Stimulated activated CD4-positive, alpha-beta T cell treated with anti-CD3 and anti-CD28 coated beads, Interleukin-15, amount 100 ng/mL, for 1 hour (primary cell): ENCODE measurements at places on chromosomes 4 and X.

- no peak for DNase-seq
Observed at GRCh38 chr4:151202851-151203455, 74.0 kb upstream of the PRSS48 start.

DNA sequence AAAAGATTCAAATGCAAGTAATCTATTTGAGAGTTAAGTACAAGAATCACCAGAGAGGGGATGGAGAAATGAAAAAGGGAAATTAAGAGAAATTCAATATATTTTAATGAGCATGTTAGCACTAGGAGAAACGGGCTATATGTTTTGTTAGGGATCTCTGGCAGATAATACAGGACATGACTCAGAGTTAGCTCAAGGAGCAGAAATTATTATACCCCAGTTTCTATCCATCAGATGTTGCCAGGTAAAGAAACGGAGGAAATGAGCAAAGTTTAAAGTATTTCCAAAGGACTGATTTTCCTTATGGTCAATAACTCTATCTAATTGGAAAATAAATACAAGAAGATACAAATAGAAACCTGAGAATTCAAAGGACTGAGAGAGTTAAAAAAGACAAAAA is 867.6 kb downstream of the TRAM1L1 start:
- DNase-seq = no peak

DNA sequence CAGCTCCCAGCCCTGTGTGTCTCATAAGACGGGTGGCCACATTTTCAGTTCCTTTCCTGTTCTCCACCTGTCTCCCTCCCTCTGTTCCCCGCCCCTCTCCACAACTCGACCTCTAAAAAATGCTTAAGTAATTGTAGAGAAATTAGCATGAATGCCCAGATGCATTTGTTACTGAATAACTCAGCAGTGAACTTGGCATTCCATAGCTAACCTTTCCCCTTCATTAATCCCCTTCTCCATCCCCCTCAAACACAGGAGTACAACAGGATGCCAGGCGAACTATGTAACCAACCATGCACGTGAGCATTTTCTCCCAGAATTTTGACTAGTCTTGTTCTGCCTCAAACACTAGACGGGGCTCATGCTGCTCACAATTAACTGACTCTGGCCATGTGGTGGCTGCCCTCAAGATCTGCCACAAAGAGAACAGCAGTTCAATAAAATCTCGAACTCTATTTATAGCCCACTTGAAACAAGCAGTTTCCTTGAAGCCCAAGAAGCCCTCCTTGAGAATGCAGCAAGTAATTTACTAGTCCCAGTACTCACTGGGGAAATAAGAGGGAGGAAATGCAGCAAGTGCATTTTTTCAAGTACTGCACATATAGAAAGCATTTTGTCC is 351.2 kb downstream of the ARHGAP24 start:
- DNase-seq = no peak

DNA sequence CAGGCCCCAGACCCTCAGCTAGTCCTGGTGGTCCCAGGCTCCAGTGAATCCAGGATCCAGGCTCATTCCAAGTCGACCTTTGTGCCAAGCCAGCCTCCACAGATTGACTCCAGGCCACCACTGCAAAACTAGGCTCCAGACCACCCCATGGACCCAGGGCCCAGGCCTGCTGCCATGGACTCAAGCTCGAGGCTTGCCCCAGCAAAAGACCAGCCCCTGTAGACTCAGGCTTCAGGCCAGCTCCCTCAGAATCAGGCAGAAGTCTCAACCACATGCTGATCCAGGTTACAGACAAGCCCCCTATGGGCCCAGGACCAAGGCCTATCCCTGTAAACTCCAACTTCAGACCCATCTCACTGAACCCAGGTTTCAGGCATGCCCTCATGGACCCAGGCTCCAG is 692.4 kb downstream of the PCDH19 start:
- DNase-seq = no peak

DNA sequence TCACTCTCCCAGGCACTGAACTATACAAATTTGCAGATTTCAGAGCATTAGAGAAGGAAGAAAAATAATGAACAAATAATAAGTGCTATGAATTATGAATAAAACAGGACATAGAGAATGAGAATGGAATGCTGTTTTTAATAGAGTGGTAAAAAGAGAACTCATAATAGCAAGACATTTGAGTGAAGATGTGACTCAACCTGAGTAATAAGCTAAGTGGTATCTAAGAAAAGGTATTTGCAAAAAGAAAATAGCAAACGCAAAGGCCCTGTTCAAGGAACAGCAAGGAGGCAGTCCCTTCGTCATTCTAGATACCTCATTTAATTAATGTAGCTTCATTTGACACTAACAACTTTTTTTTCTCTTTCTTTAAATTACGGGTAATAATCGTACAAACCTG is 1910.0 kb upstream of the TENM3 start:
- no peak for DNase-seq

DNA sequence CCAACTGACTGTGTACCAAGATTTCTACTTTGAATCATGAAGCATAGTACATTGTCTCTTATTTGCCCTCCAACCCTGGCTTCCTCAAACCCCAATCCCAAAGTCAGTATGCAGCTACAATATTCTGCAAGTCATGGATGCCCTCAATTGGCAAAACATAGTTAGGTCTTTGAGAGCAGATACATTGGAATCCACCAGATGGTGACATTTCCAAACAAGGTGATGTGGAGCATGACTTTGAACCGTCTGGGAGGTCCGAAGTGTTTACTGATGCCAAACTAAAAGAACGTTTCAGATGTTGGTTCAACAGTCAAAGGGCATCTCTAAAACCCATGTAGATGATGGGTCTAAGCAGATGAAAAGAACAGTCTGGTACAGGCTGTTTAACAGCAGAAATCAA is 43.7 kb upstream of the FRMD7 start:
- DNase-seq = no peak

DNA sequence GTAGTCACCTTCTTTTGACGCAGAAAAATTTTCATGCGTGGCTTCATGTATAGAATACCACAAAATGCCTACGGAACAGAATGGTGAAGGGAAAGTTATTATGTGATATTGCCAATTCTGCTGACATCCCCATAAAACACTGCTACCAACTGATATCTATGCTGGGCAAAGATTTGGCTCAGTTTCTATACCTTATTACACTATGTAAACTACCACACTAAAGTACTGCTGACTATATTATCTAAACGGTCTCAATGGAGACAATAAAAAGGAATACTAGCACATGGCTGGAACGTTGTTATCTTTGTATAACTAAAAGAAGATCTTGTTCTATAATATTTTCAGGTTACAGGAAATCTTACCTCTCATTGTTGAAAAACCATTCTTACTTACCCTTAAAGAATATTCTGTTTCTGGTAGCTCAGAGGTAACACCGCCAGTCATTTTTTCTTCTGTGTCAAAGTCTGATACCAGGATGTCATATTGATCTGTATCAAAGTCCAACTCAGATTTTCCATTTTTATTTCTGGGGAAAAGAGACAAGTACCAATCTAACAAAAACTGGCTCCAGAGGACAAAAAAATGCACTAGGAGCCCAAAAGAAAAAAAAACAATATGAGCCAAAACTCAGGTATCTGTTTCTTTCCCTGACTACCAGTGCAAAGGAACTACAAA is 18.9 kb downstream of the MORC4 start:
- no peak for DNase-seq

- no peak for DNase-seq
Observed at GRCh38 chrX:130179579-130180215, 7.9 kb downstream of the RAB33A start.

- no peak for DNase-seq
Observed at GRCh38 chr4:144259285-144259684, 118.8 kb upstream of the GYPA start.

DNA sequence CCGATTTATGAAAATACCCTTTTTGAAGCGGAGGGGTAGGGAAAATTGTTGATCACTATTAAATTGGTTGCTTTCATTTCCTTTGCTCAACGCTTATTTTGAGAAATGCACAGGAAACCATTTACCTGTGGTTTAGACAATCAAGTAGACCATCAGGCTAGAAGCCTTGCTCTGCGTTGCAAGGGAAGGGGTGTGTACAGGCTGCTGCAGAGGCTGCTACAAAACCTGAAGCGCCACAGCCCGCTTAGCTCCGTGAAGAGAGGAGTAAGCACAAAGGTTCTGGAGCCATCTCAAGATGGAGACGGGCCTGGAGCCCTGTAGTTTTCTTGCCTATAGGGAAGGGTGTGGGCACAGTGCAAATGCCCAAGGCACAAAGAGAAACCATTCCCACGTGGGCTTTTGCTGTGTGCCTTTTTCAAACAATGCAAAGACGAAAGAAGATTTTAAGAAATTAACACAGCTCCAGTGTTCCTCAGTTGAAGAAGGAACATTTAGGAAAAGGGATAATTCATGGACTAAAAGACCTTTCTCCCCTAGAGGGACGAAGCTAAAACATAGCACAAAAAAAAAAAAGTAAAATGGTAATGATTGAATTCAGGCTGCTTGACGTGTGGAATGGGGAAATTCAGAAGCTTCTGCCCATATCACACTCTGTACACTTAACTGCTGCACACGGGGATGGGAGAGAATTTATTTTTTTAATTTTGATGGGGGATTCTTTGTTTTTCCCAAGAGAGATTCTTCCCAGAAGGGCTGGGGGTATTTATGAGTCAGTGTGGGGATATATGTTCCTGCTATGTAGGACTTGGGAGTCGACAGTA is 3.5 kb downstream of the TMSB4X start:
- DNase-seq = peak; percentile 55

DNA sequence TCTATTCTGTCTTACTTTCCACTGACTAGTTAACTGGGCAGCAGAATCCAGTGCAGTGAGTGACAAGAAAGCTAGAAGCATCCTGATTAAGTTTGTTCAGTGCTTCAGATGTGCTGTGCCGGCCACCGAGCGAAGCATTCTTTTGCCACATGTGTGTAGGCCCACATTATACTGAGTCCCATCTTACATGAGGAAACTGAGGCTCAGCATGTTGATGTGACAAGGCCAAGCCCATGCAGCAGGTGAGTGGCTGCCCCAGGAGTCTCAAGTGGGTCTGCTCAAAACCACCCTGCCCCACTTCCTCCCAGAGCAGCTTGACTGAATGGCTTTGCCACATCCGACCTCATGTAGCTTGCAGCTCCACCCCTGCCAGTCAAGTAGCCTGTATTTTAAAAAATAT is 50.5 kb downstream of the RHOH start:
- DNase-seq = peak; percentile 35

- DNase-seq = no peak
Observed at GRCh38 chr4:18049446-18049845, 27.9 kb upstream of the LCORL start.

- DNase-seq = no peak
Observed at GRCh38 chr4:7636240-7636508, 201.4 kb upstream of the PSAPL1 start.

GRCh38 chr4:7193030-7193958 is 956 bp downstream of the SORCS2 start:
- no peak for DNase-seq

DNA sequence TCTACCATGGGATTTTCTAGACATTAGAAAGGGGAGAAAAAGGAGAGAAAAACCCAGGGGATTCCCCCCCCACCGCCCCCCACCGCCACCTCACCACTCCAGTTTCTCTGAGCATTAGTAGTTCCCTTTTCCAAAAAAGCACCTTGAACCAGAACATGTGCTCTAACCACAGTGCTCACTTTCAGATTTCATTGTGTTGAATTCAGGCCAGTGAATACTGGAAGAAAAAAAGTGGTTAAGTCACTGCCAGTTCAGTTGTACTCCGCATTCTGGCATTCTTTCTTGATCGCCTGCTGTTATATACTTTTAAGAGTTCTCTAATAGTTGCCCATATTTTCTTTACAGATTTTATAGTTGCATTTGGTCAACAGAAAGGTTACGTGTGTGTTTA is 40.9 kb downstream of the JADE3 start:
- DNase-seq = no peak

DNA sequence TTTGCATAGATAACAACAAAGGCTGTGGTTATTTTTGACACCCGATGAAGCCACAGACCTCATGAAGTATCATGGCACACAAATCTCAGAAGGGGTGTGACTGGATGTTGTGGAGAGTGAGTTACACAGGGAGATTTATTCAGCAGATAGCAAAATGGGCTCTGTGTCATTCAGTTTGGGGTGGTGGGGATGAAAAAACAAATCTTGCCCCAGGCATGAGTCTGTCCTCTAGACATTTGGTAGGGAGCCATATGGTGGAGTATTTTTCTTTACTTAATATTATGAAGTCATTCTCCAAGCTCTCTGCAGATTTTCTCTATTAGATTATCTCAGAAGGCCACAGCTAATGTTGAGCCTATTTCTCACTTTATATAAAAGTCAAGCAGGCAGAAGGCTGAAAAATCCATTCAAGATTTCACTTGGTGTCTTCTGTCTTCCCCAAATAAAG is 277.1 kb upstream of the TENM3 start:
- no peak for DNase-seq

DNA sequence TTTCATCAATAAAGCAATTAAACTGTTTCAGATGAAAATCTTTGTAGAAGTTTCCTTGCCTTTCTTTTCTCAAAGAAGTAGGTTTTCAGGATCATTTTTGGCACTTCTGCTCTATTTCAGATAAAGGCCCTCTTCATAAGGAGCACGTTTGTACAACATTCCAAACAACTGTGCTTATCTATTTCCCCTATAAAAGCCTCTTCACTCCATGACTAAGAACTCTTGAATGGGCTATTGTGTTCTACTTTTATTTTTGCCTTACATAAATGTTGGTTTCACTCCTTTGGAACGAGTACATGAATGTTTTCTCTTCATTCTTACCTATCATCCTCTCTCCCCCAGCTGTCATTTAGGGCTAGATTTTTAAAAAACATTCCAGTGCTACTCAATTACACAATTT is 288.0 kb upstream of the PPP1R2C start:
- no peak for DNase-seq

GRCh38 chr4:169870507-169870906 is 112.8 kb upstream of the HPF1 start:
- no peak for DNase-seq

GRCh38 chr4:159481936-159482335 is 379.1 kb downstream of the RAPGEF2 start:
- DNase-seq = no peak

- no peak for DNase-seq
Observed at GRCh38 chrX:42519666-42520231, 258.2 kb downstream of the PPP1R2C start.

- no peak for DNase-seq
Observed at GRCh38 chr4:8695237-8696219, 103.0 kb downstream of the CPZ start.

DNA sequence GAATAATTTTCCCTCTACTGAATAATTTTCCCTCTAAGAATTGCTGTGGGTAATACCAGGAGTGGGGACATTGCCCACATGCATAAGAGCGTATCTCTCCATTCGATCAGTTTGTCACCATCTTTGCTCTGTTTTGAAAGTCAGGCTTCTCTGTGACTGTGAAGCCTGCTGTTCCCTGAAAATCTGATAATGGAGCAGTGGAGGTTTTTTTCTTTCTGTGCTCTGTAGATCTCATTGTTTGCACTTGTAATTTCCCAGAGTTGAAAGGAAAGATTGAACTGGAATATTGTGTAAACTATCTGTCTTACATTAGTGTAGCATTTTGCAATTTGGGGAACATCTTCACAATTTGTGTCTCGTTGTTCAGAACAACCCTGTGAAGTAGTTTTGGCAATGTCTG is 4.3 kb downstream of the ZXDB start:
- no peak for DNase-seq
